PC-9 (cell line): ENCODE measurements at places on chromosomes 7 and 10.

DNA sequence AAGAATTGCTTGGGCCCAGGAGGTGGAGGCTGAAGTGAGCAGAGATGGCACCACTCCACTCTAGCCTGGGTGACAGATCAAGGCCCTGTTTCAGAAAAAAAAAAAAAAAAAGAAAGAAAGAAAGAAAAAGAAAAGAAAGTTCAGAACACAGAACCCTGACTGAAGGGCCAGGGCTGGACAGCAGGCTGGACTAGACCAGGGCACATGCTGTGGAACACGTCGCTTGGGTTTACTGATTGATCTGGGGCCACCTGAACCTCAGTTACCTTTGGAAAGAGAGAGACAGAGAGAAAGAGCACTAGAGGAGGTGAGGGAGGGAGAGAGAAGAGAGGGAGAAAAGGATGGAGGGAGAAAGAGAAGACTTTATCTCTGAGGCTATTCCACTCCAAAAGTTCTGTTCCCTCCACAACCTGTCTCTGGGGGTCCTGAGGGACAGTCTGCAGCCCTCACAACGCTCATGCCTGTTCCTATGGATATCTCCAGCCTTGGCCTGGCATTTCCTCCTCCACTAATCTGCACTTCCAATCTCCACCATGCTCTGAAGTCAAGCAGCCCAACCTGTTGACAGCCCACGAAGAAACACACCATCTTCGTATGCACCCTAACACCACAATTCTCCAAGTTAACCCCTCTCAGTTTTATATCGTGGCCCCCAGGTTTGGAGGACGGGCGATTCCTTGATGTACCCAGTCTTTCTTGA lies 81.8 kb downstream of the COBL start:
- no peaks in the 10 kb centered on the region for H3K36me3 ChIP-seq
- no peak overlapping the region for H3K27ac ChIP-seq
- H3K4me3 ChIP-seq = no peak overlapping the region
- no peak for DNase-seq
- no peaks in the 10 kb centered on the region for H3K4me1 ChIP-seq

GRCh38 chr7:44058759-44059218 lies 6.6 kb downstream of the PGAM2 start:
- H3K36me3 ChIP-seq = peaks cover 12% of the 10 kb centered on the region; the same call in 1 of the 2 replicates
- no peak for DNase-seq
- H3K27ac ChIP-seq = no peak overlapping the region
- no peaks in the 10 kb centered on the region for H3K27me3 ChIP-seq
- no peak overlapping the region for H3K4me3 ChIP-seq

- H3K36me3 ChIP-seq = no peaks in the 10 kb centered on the region
- H3K4me3 ChIP-seq = no peak overlapping the region
- no peak overlapping the region for H3K27ac ChIP-seq
- no peaks in the 10 kb centered on the region for H3K4me1 ChIP-seq
- no peak for DNase-seq
Observed at GRCh38 chr7:4659551-4660286, 22.4 kb upstream of the FOXK1 start.

DNA sequence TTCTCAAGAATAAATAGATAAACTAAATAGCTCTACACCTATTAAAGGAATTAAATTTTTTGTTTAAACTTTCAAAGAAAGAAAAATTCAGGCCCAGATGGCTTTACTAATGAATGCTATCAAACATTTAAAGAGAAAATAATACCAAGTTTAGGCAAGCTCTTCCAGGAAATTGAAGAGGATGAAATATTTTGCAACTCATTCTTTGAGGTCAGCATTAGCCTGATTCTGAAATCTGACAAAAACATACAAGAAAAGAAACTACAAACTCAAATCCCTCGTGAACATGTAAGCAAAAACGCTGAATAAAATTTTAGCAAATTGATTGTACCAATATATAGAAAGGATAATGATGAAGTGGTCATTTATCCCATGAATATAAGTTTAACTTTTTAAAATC lies 93.4 kb downstream of the RTKN2 start:
- no peaks in the 10 kb centered on the region for H3K27me3 ChIP-seq
- no peaks in the 10 kb centered on the region for H3K4me1 ChIP-seq
- H3K36me3 ChIP-seq = no peaks in the 10 kb centered on the region
- DNase-seq = no peak
- no peak overlapping the region for H3K27ac ChIP-seq
- H3K4me3 ChIP-seq = no peak overlapping the region

- no peak overlapping the region for H3K4me3 ChIP-seq
- DNase-seq = no peak
- peaks cover 36% of the 10 kb centered on the region for H3K4me1 ChIP-seq
- H3K27ac ChIP-seq = no peak overlapping the region
- no peaks in the 10 kb centered on the region for H3K36me3 ChIP-seq
- no peaks in the 10 kb centered on the region for H3K27me3 ChIP-seq
Observed at GRCh38 chr7:131325179-131325840, 2.4 kb upstream of the MKLN1 start.
